CD4-positive, alpha-beta T cell treated with Interleukin-4 for 1 hour (primary cell): ENCODE measurements at places on chromosomes 6 and 20.

- peak; percentile 19 for DNase-seq
Observed at GRCh38 chr6:160986851-160987250, 4.7 kb upstream of the MAP3K4 start.

DNA sequence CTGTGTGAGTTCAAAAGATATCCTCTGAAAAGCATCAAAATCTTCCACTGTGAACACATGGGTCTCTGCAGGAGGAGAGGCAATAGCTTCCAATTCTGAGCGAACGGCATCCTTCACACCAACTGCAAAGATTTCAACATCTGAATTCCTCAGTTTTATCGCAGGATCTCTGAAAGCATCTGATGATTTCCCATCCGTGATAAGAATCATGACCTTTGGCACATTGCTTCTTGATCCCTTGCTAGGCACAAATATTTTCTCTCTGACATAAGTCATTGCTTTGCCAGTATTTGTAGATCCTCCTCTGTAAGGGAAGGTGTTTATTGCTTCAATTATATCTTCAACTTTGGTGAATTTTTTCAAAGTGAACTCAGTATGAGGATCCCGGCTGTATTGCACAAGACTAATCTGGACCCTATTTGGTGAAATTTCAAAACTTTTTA lies 22.7 kb downstream of the COL12A1 start:
- no peak for DNase-seq

DNA sequence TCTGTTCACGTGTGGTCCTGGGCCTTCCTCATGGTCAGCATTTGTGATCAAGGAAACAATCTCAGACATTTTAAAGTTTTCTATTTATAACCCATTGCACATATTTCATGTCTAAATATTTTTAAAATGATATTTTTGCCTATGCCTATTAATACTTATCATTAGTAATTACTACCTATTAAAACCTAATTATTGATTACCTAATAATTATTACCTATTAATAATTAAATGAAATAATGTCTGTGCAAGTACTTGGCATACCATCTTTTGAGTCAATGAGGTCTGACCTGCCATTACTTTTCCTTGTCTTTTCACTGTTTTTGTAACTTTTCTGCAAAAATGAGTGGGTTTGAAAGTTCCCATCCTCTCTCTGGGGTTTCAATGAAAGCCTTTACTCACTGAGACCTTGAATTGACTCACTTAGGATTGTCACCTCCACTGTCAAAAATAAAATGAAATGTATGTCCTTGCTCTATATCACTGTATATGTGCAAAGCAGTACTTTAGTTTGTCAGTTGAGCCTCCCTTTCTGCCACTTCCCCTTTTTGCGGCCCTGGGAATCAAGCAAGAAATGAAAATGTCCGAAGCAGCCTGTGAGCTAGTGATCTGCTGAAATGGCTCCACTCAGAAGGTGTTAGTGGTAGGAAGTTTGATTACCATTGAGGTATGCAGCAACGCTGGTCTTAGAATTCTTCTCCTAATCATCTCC lies 87.8 kb downstream of the L3MBTL3 start:
- peak; percentile 22 for DNase-seq

DNA sequence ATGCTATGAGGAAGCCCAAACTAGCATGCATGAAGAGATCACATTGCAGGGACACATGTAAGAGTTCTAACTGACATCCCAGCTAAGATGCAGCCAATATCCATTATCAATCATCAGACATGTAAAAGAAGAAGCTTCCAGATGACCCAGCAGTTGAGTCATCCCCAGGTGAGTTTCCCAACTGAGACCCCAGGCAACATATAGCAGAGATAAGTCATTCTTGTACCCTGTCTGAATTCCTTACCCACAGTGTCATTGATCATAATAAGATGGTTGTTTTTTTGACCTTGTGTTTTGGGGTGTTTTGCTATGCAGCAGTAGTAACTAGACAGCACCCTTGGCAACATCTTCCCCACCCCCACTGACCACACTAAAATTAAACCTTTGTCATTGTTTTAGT lies 18.9 kb downstream of the SIRPD start:
- no peak for DNase-seq

- DNase-seq, result no peak
Observed at GRCh38 chr20:19937651-19938420, 79.3 kb upstream of the NAA20 start.

GRCh38 chr6:164195278-164195941 lies 780.9 kb downstream of the QKI start:
- DNase-seq, result no peak

- DNase-seq, result no peak
Observed at GRCh38 chr6:79152269-79152737, 74.2 kb upstream of the PHIP start.

DNA sequence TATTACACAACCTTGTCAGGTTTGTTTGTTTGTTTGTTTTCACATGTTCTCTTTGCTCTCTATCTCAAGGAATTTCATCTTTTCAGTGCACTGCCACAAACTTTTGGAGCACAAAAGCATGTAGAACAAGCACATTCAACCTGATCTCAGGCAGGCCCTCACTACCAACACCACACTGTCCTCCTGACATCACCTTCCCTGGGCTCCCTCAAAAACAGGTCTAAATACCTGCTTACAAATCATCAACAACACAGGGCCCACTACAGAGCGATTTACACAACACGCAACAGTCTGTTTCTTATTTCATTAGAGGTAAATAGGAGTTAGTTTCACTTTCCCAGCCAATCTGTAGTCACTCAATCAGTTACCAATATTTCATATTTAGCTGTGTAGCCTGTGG lies 241.4 kb downstream of the EPHA7 start:
- DNase-seq, result no peak

DNA sequence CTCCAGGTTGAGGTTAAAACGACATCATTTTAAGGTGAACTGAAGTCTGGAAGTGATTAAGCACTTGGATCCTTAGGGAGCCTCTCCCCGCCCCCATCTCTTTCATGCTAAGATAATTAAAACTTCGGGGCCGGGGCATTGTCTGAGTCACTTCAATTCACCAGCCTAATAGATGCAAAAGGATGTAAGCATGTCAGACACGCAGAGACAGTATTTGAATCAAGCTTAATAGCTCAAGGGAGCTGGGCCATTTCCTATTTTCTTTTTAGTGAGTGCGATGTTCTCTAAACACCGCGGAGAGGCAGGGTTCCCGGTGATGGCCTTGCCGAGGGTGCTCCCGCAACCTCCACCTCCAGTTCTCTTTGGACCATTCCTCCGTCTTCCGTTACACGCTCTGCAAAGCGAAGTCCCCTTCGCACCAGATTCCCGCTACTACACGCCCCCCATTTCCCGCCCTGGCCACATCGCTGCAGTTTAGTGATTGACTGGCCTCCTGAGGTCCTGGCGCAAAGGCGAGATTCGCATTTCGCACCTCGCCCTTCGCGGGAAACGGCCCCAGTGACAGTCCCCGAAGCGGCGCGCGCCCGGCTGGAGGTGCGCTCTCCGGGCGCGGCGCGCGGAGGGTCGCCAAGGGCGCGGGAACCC lies 516 bp upstream of the IRF4 start:
- DNase-seq, result no peak

DNA sequence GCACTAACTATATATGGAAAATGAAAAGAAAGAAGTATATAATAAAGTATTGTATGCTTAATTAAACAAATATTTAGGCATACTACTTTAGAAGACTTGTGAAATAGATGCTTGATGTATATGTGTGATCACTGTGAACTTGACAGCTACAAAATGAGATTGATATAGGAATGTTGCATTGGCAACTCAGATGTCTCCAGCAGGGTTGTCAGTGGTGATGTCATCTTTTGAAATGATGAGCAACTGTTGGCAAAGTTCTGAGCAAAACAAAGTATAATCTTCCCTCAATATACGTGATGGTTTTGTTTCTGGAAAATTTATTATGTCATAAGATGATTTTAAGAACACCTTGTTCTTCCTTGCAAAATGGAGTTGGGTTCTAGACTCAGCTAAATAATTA lies 133.8 kb downstream of the ARID1B start:
- no peak for DNase-seq

DNA sequence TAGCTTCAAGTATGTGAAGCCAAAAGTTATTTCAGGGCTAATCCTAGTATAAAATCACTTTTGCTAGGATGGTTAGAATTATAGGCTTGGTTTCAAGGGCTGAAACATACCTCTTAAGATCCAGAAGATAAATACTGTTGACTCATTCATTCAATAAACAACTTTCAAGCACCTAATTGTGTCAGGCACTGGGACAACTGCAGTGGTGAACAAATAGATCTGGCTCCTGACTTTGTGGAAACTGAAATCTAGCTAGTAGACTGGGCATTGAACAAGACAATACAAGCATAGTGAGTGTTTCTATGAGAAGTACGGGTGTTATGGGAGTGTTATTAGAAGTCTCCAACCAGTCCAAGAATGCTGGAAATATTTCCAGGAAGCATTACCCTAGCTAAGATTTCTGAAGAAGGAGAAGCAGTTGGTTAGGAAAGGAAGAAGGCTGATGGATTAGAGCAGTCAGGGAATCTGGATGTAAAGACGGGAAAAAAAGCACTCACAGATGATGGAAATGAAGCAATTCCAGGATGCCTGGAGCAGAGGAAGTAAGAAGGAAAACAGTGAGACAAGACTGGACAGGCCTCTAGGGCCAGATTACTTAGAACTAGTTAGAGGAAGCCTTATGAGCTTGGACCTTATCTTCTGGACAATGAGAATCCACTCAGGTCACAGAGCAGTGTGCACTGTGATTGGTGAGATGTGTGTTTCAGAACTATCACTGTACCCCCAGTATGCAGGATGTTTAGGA lies 132.6 kb upstream of the RAB32 start:
- no peak for DNase-seq

GRCh38 chr6:67411036-67411435 lies 1224.0 kb upstream of the ADGRB3 start:
- no peak for DNase-seq

DNA sequence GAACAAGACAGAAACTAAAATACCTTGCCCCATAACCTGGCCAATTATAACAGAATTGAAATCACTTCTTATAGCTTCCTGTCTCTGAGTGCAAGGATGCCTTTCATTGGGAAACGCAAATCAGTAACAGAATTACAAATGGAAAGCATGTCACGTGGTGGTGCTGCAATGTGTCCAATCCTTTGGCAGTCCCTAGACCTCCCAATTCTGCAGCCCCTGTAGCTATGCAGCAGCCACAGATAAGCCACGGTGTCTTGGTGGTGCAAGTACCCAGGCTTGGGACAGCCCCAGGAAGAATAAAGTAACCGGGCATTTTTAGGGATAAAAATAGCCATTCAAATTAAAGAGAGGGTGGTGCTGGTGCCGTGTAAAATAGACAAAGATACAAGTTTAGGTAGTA lies 134.6 kb upstream of the CCN2 start:
- no peak for DNase-seq

DNA sequence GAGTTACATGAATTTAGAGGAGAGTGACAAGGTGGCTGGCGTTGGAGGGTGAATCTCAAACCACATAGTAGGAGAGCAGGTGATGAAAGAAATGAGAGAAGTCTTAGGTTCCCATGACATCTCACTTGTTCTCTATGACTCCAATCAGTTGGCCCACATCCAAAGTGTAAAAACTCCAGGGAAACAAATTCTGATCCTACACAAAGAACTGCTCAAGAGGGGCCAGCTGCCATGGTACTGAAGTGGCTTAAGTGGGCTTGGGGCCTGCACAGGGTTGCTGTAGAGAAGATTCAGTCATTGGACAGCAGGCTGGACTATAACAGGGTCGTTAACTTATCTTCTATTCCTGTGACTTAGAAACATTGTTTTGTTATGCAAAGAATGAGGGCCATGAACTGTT lies 7.6 kb upstream of the ADGRF4 start:
- no peak for DNase-seq

DNA sequence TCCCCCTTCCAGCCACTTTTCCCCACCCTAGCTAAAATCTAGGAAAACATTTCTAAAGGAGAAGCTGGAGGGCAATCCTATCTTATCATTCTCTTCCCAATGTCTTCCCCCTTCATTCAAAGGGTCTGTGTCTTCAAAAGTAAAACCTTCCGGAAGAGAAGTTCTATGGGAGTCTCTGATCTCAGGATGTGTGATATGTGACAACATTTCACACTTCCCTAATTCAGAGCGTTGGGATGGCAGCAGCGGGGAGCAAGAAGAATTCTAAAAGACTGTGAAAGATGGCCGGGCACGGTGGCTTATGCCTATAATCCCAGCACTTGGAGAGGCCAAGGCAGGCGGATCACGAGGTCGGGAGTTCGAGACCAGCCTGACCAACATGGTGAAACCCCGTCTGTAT lies 65.4 kb upstream of the AKIRIN2 start:
- DNase-seq, result no peak

DNA sequence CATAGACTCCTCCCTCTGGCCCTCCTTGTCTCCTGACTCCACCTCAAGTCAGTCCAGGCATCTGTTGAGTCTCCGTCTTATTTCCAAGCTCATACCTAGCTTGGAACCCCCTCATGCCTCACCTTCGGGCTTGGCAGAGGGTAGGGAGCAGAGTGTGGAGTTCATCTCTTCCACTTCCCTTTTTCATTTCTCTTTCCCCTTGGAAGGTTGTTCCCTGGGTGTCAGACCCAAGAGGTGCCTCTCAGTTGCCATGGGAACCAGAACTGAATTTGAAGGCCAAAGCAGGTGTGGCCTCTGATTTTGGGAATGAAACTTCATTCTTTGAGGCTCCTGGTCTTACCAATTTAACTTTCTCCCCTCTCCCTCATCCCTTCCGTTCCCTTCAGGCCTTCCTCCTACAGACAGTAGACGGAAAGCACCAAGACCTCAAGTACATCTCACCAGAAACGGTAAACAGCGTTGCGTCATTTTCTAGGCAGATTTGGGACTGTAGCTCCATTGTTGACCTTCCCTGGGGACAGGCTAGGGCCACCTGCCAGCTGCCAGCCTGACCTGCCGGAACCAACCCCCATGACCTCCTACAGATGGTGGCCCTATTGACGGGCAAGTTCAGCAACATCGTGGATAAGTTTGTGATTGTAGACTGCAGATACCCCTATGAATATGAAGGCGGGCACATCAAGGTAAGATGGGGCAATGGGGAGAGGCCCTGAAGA lies 6.6 kb downstream of the CDC25B start:
- DNase-seq, result no peak

DNA sequence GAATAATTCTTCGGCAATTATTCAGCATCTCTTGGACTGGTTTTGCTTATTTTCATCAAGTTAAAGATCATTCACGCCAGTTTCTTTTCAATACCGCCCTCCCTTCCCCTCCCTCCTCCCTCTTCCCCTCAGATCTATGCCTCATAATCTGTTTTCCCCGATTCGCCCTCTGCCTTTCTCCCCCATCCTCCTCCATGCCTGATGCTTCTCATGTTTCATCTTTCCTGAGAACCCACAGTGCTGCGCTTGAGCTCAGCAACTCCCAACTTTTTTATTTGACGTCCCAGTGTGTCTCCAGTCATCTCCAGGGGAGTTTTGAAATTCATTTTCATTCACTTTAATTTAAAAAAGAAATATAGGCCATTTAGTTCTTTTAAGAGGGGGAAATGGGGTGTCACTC lies 142.7 kb downstream of the PTPRT start:
- DNase-seq, result no peak

GRCh38 chr6:13412639-13413465 lies 74.5 kb downstream of the GFOD1 start:
- DNase-seq, result no peak

DNA sequence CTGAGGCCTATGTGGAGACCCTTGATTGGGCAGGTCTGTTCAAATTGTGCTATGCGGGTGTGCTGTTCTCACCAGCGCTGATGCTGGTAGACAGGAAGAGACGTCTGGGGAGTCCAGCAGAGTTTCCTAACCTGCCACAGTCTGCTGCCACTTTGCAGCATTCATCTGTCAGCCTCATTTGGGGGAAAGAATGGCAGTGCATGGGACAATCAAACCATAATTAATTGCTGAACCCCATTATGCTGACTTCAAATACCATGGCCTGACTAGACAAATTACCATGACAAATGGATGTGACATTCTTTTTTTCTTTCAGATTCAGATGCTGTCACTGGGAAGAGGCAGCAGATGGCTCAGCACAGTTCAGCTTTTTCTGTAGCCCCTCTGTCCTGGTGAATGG lies 171.4 kb upstream of the SYNDIG1 start:
- no peak for DNase-seq
